ENCODE measurements at places on chromosomes 7 and 10.

DNA sequence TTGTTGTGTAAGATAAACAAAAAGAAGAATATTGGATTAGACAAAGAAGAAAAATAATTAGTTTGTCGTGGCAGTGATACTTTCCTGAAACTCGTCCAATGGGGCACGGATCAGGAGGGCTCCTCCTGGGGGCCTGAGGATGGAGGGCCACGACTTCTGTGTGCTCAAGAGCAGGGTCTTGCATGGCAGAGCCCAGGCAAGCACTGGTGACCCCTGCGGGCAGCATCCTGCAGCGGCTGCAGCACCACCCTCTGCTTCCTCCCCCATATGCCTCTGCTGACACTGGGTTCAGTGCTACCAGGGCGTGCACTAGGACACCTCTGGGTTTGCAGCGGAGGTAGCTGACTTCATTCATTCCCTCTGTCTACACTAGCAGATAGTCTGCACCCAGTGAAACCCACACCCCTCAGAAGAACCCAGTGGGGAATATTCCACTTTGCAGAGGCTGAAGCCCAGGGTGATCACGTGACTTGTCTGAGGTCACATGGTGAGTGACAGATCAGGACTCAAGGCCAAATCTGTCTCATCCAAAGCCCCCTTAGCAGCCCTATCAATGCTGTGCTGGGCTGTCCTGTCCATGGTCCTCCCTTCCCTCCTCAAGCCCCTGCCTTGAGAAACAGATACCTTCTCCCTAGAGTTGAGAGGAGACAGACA lies 375.5 kb downstream of the TCERG1L start:
- no peak for DNase-seq

- DNase-seq: no peak
Measured at GRCh38 chr10:121819049-121819448, 108.8 kb downstream of the ATE1 start.

- peak; percentile 77 for DNase-seq
Measured at GRCh38 chr10:69629897-69630650, at the start of gene FAM241B. Gene FAM241B (plus strand): TSS chr10:69630247. CDS start chr10:69631744, 1,497 bp downstream.

GRCh38 chr7:39202041-39202440 lies 224.3 kb downstream of the POU6F2 start:
- no peak for DNase-seq

DNA sequence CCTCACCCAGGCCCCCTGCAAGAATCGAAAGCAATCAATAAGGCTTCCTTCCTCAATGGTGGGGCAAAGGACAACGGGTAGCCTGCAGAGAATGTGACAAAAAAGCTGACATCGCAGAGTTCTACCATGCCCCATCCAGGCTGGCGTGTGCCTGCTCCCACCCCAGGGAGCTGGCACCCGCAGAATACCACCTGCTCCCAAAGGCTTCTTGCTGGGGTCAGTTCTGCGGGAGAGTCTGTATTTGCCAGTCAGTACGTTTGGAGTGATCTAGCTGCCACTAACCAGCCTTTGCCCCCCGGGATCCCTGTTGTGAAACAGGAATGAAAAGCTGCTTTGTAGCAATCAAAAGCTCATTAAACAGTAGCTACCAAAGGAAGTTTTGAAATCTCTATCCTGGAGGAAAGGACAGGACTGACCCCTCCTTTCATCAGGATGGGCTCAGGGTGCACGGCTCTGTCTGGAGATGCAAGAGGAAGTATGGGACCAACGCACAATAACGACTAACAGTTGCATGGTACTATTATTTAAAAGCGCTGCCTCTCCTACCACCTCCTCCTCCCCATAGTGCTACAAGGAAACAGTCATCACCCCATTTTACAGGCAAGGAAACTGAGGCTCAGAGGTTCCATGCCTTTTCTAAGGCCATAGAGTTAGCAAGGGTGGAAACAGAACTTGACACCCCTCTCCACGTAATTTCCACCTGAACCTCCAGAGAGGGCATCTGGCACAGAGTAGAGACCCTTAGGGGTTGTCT lies 67.0 kb downstream of the FGFR2 start:
- no peak for DNase-seq

GRCh38 chr7:78124216-78124615 lies 325.6 kb downstream of the PHTF2 start:
- DNase-seq: no peak

DNA sequence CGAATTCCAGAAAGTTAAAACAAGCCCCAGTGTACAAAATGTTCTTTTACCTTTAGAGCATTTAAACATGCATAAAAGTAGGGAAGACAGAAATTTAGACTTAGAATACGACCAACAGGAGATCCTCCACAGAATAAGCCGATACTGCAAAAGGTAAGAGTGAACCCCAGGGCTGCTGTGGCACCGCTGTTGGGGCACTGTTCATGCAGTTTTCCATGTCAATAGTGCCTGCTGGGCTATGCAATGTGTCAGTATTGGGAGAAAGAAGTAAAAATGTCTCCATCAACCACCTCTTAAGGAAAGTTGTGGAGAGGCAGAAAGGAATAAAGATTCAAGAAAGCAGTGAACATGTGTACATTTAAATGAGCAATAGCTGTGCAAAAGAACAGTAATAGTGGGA lies 326.5 kb upstream of the SEMA3C start:
- DNase-seq: no peak

GRCh38 chr10:33291053-33291592 lies 43.3 kb downstream of the NRP1 start:
- no peak for DNase-seq

DNA sequence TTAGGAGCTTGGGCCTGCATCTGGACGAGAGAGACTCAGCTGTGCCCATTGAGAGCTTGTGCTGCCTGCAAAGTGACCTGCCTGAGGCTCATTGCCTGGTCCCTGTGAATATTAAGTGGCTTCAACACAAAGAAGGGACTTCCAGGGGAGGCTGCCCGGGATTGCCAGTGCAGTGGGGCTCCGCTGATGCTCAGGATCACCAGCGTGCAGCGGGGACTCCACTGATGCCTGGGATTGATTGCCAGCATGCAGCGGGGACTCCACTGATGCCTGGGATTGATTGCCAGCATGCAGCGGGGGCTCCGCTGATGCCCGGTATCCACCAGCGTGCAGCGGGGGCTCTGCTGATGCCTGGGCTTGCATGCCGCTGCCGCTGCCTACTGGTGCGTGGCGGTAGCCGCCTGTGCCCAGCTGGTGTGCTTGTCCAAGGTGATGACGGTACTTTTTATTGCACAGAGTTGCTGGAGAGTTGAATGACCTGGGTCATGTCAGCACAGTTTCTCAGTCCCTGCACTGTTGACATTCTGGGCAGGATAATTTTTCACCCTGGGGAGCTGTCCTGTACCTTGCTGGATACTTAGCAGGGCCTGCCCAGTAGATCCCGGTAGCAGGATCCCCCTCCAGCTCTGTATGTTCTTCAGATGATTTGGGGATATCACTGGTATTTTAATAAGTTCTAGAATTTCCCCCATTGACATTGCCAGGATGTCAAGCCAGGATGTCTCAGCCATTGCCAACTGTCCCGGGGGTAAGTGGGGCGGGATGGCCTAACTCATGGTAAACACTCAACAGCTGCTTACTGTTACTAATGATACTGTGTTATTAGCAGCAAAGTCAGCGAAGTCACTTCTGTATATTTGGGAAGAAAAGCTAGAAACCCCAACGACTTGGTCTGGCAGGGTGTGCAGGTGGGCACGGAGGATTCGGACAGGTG lies 13.0 kb downstream of the DOCK1 start:
- no peak for DNase-seq

DNA sequence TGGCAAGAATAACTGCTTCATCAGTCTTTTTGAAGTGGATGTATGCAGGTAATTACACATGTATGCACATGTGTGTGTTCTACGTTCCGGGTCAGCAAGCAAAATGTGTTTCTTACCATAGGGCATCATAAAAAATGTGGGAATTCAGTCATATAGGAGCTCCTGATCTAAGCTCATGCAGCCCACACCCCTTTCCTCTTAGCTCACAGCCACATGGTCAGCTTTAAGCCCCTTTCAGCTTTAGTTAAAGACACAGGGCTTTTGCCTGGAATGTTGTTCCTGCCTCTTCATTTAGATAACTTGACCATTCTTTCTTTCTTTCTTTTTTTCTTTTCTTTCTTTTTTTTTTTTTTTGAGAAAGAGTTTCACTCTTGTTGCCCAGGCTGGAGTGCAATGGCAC lies 258.1 kb downstream of the RPS24 start:
- no peak for DNase-seq

GRCh38 chr10:9766762-9767161 lies 1250.9 kb upstream of the CELF2 start:
- DNase-seq: no peak

GRCh38 chr7:11698384-11698871 lies 133.6 kb downstream of the THSD7A start:
- no peak for DNase-seq

GRCh38 chr10:112447620-112447928 lies 559 bp downstream of the VTI1A start:
- no peak for DNase-seq

DNA sequence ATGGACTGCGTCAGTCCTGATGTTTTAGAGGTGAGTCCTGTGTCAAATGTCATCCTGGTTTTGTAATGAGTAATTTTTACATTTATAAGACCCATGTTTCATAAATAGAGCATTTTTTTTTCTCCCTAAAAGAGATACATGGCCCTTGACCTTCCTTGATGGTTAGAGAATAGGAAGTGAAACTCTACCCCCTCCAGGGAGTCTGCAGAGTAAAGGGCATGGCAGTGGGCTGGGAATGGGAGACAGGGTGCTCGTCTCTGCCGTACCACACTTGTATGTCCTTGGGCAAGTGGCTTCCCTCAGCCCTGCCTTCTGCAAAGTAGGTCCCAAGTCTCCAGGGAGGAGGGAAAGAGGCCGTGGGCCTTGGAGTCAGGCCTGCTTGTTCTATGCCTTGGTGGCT lies 63.9 kb downstream of the WDFY4 start:
- no peak for DNase-seq

DNA sequence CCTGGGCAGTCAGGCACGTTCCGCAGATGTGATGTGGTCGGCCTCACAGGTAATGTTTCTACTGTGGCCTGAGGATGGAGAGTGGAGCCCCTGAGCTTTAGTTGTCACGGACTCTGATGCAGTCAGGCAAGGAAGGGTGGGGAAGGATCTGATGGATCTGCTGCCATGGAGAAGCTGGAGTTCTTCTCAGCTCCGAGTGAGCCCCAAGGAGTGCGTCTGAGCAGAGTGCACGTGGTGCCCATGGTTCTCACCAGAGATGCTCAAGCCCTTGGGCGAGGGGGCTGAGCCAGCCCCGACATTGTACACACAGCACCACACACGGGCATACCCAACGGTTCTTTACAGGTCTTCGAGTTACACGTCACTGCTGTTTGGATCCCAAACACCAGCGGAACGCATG lies 192.5 kb downstream of the EBF3 start:
- DNase-seq: no peak

DNA sequence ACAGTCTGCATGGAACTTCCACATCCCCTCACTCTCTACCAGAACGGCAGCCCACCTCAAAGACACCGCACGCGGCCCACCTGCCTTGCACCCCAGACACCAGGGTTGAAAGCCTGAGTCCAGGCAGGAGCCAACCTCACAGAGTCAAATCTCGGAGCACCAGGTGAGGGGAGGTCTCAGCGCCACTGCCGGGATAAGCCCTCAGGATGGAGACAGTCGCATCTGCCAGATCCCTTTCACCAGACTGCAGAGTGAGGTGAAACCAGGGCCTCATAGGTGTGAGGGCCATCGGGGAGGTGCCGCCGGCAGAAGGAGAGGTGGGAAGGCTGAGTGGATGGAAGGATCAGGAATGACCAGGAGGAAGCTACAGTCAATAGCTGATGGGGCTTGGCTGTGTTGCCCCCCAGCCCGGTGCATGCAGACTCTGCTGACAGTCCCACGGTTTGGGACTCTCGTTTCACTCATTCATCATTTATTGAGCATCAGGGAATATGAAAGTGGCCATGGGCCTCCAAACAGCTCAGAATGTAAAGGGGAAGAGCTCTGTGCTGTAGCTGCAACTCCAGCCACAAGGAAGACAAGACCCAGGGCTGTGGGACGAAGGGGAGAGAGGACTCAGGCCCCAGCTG lies 315.0 kb downstream of the PTPRN2 start:
- no peak for DNase-seq

DNA sequence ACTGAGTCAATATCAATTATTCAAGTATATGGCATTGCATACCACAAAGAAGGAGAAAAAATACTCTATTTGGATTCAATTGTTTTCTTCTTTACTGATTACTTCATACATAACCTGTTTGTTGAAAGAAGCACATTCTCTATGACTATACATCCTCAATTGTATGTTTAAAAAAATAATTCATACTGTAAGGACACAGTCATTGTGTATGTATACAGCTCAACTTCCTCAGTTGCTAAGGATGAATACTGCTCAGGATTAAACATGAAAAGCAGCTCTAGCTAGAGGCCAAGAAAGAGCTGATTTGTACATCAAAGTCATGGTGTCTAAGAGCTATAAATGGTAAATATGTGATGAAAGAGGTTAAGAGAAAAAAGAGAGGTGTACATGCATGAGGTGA lies 15.8 kb upstream of the BPGM start:
- DNase-seq: no peak
